GM19239 (cell line): ENCODE measurements at places on chromosomes 5 and 9.

DNA sequence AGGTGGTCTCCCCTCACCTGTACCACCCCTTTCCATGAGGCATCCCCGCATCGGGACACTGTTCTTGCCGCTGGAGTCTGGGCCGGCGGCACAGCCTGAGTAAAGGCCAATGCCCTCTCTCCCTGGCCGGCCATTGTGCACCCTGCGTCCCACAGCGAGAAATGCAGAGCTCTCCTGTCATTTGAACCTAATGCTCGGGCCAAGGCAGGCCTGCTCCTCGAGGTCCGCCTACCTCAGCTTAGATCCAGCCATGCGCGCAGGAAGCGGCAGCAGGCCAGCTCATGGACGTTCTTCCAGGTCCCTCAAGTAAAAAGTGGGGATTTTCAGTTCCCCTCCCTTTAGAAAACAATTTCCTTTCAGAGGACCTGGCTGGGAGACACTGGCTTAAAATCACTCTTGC lies 135.0 kb downstream of the HSD17B3 start:
- no peak for DNase-seq

- no peak for DNase-seq
These were observed 65.8 kb upstream of the S1PR3 start for GRCh38 chr9:88925481-88925880.

DNA sequence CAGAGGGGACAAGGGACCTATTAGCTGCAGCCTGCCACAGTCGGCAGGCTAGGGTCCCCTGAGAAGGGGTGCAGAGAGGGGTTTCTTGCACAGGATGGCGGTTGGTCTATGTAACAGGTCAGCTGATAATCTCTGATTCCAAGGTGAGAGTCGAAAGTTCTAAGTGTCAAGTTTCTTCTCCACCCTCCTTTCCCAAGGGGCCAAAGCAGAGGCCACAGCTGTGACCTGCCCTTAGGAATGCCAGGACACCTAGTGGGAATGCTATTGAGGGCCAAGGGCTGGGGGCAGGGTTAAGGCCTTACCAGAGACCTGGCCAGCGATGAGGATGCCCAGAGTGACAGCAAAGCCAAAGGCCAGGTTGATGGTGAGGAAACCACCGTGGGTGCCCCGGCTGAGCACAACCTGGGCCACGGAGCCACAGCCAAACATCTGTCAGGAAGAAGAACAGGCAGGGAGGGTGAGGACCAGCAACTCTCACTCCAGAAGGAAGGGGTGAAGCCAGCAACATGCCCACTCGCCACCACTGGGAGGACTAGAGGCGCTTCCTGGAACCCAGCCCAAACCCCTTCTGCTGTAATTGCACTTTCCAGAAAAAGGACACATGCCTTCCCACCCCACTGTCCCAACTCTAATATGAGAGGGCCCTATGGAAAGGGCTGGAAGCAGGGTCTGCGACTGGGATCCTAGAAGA lies 3.8 kb downstream of the AQP3 start:
- DNase-seq = no peak

- no peak for DNase-seq
These were observed 48.3 kb downstream of the STRBP start for GRCh38 chr9:123220127-123220526.

- DNase-seq = no peak
These were observed 361.6 kb upstream of the SLC30A5 start for GRCh38 chr5:68732251-68732650.

GRCh38 chr5:126978258-126978657 lies 52.1 kb downstream of the MARCHF3 start:
- DNase-seq = no peak
